ENCODE measurements at places on chromosomes 6 and 20.

DNA sequence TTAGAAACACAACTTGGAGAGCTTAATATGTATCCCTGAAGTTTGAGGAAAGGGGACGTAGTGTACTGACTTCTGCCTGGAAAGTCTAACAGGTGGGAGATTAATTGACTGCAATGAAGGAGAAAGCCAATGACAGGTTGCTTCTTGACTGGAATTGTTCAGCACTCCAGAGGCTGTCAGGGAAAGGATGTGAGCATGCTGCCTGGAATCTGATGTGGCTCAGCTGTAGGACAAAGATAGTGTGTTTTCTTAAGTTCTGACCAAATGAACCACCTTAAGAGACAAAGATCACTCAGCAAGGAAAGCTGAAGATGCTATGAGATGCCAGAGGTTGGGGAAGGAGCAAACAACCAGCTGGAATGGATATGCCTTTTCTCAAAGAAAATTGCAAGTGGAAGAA is 185.8 kb downstream of the PHF3 start:
- DNase-seq, result no peak

- no peak for DNase-seq
These were observed 22.4 kb upstream of the IFNGR1 start for GRCh38 chr6:137241481-137242038.

DNA sequence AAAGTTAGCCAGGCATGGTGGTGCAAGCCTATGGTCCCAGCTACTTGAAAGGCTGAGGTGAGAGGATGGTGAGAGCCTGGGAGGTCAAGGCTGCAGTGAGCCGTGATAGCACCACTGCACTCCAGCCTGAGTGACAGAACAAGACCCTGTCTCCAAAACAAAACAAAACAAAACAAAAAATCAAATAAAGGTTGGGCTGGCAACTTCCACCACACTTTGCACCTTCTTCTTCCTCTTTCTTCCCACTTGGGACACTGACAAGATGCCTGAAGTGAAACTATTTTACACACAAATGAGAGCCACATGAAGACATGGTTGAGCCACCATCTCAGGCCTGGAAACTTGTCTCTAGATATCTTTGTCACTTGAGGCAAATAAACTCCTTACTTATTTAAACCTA is 53.8 kb upstream of the CCDC28A start:
- no peak for DNase-seq

DNA sequence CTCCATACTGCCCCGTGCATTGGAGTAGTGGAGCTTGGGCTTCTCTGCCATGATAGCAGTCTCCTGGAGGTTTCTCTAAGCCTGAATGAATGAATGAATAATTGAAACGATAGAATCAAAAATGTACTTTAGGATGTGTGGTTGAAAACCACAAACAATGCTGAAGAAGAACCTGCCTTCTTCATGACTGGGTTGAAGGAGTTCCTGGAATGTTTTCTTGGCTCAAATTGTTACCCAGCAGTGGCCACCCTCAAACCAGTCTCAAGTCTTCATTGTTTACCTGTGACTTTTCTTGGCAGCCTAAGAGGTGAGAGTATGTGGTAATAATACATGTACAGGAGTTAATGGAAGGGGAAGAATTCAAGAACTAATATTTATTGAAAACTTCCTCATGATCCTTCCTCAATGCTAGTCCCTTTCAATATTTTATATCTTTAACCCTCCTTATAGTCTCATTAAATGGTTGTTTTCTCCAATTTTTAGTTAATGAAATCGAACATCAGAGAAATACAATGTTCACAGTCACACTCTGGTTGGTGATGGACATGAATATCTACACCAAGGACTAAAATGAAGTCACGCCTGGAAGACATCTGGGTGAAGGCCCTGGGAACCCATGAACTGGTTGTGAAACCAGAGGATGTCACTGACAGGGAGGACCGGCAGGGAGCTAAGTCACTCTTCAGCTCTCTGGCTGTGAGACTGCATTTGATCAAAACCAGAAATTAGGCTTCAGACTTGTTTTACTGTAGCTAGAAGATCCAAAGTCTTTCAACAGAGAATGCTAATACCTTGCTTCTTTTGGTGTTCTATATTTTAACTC is at the start of gene GSTA5:
TSS of gene GSTA5 (minus strand) at position 51 of the 823 bp plus-strand sequence.
- DNase-seq, result no peak
